ENCODE measurements at places on chromosomes 1 and 21.

GRCh38 chr1:4139646-4140045 lies 239.6 kb upstream of the C1orf174 start:
- DNase-seq: no peak

DNA sequence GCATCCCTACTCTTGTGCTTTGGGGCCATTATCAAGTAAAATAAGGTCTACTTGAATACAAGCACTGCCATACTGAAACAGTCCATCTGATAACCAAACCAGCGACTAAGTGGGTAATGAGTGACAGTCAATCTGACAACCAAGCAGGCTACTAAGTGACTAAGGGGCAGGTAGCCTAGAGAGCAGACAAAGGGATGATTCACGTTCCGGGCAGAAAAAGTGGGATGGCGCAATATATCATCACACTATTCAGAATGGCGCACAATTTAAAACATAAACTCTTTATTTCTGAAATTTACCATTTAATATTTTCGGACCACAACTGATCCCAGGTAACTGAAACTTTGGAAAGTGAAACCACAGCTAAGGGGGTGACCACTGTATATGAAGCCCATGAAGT lies 17.7 kb downstream of the NGF start:
- no peak for DNase-seq

GRCh38 chr1:46412893-46413595 lies 18.9 kb downstream of the FAAH start:
- DNase-seq: no peak

- no peak for DNase-seq
Observed at GRCh38 chr21:25913479-25913878, 178.7 kb downstream of the GABPA start.

DNA sequence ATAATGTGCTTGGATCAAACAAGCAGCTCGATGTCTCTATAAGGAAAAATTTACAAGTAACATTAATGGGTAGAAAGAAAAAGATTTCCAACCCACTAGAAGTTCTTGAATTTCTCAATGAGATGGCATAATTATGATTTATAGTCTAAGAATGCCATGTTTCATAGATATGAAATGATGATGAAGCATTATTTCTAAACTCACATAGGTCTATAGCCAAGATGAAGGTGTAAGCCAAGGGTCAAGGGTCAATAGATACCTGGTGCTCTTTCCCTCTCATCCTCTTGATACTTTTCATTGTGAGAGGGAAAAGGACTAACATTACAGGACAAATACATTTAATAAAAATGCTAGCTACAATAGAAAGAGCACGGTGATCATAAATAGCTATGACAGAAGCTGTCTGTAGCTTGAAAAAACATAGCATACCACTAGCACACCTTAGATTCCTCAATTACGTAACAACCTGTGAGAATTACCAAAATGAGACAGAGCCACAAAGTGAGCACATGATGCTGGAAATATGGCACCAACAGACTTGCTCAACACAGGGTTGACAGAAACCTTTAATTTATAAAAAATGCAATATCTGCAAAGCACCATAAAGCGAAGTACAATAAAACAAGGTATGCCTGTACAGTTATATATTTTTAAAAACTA lies 26.3 kb upstream of the F13B start:
- DNase-seq: no peak

DNA sequence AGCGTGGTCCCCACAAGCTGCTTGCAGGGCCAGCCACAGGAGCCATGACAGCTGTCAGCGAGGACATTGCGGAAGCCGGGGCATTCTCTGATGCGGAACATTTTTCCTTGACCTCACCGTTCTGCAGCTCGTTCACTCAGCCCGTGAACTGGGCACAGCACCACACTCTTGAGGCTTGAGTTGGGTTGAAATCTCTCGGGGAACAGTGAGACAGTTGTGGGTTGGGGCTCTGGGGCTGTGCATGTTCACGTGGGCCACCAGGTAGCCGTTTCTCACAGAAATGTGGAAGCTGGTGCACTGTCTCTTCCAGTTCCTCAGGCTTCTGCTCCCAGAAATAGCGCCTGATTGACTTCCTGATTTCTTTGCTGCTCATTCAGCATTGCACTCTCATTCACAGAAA lies 69.8 kb downstream of the SPSB1 start:
- no peak for DNase-seq

GRCh38 chr1:225777058-225777582 lies 506 bp upstream of the SRP9 start:
- DNase-seq: no peak

- no peak for DNase-seq
Observed at GRCh38 chr21:20661246-20661645, 337.0 kb upstream of the NCAM2 start.

- no peak for DNase-seq
Observed at GRCh38 chr1:23290836-23291565, 53.1 kb downstream of the HNRNPR start.

DNA sequence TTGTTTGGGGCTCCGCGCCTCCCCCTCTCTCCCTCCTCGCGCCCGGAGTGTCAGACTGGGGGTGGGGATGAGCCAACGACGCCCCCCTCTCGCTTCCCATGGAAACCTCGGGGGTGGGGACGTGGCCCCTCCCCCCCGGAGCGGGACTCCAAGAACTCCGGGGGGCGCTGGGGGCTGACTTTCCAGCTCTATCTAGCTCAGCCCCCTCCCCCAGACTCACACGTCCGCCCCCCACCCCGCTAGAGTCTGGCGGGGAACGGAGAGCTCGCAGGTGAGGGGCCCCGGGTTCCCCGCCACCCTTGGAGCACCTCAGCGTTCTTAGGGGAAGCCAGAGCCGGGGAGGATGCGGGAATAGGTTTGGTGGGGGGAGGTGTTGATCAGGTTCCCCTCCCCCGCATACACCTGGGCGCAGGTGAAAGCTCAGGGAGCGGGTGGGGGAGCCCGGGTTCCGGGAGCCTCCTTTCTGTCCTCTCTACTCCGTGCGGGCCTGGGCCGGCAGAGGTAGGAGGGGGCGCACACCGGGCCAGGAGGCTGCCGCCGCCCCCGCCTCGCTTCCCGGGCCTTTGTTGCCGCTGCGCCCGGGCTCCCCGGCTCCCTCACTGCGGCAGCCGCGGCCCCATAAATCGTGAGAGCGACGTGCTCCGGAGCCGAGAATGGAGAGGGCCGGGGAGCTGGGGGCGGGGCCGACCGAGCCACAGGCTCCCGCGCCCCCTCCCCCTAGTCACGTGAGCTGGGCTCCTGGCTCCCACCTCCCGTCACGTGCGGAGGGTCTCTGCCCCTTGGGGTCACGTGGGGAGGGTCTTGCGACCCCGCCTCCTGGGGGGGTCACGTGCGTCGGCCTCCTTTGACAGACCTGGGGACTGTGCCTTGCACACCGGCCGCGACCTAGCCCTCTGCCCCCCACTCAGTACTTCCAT lies 1.9 kb downstream of the EFNA3 start:
- no peak for DNase-seq

GRCh38 chr1:177069490-177069889 lies 95.0 kb downstream of the ASTN1 start:
- no peak for DNase-seq

- no peak for DNase-seq
Observed at GRCh38 chr1:228885845-228886244, 150.6 kb downstream of the RHOU start.

- no peak for DNase-seq
Observed at GRCh38 chr1:151918156-151918555, 8.8 kb upstream of the THEM4 start.

DNA sequence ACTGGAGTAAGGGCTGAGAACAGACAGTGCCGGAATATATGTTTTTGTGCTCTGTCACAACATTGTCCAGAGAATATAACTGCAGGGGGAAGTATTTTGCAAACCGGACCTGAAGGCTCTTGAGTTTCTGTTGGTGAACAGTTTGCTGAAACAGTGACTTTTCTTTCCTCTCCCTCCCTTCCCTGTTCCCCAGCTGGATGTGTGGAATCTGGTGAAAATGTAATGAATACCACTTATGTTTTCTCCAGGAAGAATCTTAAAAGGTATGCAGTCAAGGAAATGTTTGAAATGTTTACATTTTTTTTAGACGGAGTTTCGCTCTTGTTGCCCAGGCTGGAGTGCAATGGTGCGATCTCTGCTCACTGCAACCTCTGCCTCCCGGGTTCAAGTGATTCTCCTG lies 23.4 kb downstream of the CHAF1B start:
- no peak for DNase-seq

- DNase-seq: no peak
Observed at GRCh38 chr21:33157303-33157702, 72.4 kb upstream of the IFNAR2 start.

GRCh38 chr1:226615876-226616275 lies 67.3 kb downstream of the STUM start:
- no peak for DNase-seq

DNA sequence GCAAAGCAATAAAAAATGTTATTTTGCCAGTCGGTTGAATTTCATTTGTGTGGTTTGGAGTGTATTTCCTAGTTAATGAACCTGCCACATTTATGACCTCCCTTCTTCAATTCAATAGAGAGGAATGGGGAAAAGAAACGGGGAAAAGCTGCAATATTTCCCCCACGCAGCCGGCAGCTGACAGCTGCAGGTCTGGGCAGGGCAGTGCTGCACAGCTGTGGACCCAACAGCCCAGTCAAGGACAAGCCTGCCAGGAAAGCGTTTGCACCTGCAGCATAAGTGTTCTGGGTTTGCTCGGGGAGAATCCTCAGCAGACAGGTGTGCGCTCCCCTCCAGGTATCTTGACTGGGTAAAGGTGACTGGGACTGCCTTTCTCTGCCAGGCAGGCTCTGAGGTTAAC lies 53.4 kb downstream of the FBXO2 start:
- DNase-seq: no peak

DNA sequence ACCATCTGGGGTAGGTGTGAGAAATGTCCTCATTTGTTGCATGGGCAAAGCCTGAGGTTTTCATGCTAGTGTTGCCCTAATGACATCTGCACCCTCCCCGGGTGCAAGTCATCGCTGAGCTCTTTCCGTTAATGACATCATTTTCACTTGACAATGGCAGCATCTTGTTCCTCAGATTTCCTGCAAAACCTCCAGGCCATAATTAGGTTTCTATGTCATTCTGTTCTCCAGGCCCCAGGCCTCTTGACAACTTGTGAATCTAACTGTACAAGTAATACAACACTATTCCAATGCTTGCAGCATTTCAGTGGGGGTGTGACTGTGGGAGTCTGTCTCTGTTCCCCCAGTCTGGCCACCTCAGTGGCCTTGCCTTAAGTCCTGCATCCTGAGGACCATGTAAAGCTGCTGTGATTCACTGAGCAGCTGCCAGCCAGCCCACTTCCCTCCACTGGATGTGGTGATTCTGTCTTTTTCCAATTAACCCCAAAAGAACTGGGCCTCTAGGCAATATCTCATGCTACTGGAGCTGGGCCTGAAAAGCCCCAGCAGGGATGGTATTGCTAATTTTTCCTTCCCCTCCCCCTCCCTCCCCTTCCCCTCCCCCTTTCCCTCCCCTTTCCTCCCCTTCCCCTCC lies 22.8 kb downstream of the RAB7B start:
- no peak for DNase-seq

- no peak for DNase-seq
Observed at GRCh38 chr1:46611691-46612221, 4.9 kb downstream of the MOB3C start.

- DNase-seq: no peak
Observed at GRCh38 chr1:79981481-79981880, 975.0 kb upstream of the ADGRL4 start.

DNA sequence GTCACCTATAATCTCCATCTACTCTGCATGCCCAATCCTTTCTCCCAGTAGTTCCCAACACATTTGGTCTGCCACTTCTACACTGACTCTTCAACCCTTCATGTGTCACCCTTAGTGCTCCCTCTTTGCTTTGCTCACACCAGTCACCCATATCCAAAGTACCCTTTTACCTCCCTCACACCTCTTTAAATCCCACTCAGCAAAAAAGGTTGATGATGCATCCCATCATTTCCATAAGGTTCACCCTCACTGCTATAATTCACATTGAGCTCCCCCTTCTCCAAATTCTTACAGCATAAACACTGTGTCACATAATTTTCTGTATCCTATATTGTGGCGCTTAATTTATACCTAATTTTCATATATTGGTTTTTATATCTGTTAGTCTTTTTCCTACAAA lies 83.8 kb upstream of the ATP1B1 start:
- DNase-seq: no peak

- DNase-seq: no peak
Observed at GRCh38 chr1:79633456-79633855, 626.9 kb upstream of the ADGRL4 start.

DNA sequence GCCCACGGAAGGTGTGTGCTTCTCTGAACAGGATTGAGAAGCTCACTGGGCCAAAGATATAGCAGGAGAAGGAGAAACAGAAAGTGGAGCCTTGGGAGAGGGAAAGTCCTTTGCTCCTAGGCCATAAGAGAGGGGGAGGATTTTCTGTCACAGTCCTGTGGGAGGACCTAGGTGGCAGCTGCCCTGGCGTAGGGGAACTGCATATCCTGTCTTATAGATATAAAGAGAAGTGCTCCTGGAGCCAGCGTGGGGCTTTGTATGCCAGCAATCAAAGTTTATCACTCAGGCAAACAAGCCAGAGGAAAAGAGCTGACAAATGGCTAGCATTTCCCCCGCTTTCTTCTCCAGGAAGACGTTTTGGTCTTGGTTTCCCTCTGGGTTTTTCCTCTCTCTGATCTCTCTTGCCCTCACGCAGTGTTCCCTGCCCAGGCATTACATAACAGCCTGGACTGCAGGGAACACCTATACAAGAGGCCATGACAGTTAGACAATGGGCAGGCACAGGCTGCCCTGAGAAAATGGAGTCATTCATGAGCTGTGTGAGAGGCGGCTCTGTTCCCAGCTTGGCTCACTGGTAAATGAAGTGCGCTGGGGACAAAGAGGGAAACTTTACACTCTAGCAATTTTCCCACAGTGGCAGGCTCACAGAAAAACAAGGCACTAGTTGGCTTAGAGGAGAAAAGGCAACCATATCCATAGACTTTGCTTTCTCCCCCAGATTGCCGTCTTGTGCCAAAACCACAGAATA lies 52.5 kb upstream of the ZNF648 start:
- no peak for DNase-seq

GRCh38 chr21:31213787-31214186 lies 130.3 kb downstream of the TIAM1 start:
- DNase-seq: peak; percentile 8

GRCh38 chr1:79430437-79430836 lies 423.9 kb upstream of the ADGRL4 start:
- no peak for DNase-seq

GRCh38 chr1:212536586-212536985 lies 72.0 kb upstream of the ATF3 start:
- no peak for DNase-seq

GRCh38 chr21:43624339-43624738 lies 34.9 kb downstream of the HSF2BP start:
- no peak for DNase-seq

GRCh38 chr1:117392771-117393170 lies 25.5 kb downstream of the MAN1A2 start:
- DNase-seq: no peak

GRCh38 chr1:23428136-23428905 lies 3.8 kb upstream of the TCEA3 start:
- DNase-seq: no peak

GRCh38 chr1:68028566-68028965 lies 21.9 kb downstream of the DIRAS3 start:
- no peak for DNase-seq

- no peak for DNase-seq
Observed at GRCh38 chr1:63643926-63644325, 50.7 kb downstream of the PGM1 start.
